ENCODE measurements at places on chromosomes 12 and 14.

GRCh38 chr12:58302487-58303011 lies 361.2 kb downstream of the ATP23 start:
- no peak for DNase-seq

GRCh38 chr14:73025544-73025943 lies 1.4 kb downstream of the ZFYVE1 start:
- DNase-seq, result no peak

GRCh38 chr14:23481362-23481970 lies 12.0 kb downstream of the NGDN start:
- no peak for DNase-seq

DNA sequence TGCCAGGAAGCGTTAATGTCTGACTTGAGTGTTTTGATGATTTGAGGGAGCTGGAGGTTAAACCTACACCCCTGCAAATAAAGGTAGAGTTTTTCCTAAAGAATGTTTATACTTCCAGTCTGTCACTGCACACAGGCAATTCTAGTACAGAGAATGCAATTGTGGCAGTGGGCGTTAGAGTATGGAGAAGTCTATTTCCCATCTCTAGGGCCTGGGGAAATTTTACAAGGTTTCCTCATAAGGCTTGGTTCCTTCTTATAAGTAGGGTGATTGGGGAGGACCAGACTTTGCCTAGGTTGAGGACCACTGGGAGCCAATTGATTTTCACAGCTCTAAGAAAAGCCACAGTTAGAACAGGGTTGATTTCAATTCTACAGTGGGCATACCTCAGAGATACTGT lies 44.3 kb downstream of the IFNG start:
- no peak for DNase-seq

DNA sequence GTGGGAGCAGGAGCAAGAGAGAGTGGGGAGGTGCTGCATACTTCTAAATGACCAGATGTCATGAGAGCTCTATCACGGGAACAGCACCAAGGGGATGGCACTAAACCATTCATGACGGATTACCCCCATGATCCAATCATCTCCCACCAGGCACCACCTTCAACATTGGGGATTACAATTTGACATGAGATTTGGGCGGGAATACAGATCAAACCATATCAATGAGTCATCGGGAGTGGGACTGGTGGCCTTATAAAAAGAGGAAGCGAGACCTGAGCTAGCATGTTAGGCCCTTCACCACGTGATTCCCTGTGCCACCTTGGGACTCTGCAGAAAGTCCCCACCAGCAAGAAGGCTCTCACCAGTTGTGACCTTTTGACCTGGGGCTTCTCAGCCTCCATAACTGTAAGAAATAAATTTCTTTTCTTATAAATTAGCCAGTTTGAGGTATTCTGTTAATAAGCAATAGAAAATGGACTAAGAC lies 28.7 kb downstream of the COX8C start:
- peak; percentile 17 for DNase-seq

DNA sequence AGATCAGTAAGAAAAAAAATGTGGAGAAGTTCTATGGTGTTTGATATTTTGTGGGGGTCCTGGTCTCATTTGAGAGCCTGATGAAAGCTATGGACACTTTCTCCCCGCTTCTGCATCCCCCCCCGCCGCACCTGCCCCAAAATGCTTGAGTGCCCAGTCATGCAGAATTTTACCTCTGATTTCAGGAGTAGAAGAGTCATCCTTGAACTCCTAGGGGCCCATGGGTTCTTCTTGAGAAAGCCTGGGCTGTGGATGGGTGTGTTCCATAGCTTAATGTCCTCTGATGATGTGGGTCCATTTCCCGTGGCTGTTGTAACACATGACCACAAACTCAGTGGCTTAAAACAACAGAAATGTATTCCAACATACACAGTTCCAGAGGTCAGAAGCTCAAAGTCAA lies 248.8 kb upstream of the PWP1 start:
- no peak for DNase-seq

DNA sequence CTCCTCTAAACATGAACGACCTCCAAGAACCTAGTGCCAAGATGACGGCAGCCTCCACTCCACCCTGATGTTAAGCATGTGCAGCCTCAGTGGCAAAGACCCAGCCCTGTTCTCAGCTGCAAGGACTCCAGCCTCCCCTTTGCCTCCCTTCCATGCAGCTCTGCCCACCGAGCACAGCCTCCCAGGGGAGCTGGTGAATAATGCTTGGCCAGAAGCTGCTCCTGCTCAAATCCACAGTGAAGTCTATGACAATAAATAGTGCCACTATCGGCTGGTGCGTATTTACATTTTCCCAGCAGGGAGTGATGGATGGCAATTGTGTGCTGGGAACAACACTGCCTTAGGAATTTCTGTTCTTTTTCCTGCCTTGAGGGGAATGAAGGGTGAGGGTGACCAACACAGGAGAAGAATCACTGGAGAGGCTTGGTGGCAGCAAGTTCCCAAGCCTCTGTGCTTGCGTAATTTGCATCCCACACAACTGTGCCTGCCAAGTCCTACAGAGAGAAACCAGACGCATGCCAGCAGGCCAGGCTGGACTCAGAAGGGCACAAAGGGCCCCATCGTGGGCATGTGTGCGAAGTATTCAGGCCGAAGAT lies 29.9 kb upstream of the TC2N start:
- DNase-seq, result no peak

DNA sequence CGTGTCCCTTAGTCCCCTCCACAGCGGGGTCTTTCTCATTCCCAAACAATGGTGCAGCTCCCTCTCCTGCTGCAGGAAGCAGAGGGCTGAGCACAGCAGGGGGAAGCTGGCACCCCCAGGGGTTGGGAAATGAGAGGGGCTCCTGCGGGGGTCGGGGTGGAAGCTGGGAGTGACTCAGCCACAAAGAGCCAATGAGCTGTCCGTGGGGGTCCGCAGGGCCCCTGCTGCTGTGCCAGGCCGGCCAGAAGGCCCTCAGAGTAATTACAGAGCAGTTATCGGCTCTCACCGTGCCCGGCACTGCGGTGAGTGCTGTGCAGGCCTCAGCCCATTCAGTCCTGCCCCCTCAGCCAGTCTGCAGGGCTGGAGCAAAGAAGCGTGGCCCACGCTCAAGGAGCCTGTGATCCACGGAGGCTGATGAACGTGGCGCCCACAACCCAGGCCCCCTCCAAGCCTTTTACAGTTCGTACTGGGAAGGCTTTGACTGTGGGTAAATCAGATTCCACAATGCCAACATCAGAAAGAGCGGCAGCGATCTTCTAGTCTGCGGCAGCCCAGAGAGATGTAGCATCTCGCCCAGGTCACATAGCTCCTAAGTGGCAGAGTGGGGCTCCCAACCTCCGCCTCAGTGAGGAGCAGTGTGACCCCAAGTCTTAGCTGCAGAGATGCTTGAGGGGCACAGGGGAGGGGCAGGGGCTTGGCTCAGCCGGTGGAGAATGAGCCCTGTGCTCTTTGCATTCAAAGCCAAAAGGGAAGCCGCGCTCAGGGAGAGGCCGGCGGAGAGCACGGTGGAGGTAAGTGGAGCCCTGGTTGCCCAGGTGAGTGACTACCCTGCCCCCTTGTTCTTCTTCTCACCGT lies 43.4 kb downstream of the SLC6A12 start:
- no peak for DNase-seq

GRCh38 chr12:26705851-26706250 lies 127.1 kb downstream of the ITPR2 start:
- no peak for DNase-seq

DNA sequence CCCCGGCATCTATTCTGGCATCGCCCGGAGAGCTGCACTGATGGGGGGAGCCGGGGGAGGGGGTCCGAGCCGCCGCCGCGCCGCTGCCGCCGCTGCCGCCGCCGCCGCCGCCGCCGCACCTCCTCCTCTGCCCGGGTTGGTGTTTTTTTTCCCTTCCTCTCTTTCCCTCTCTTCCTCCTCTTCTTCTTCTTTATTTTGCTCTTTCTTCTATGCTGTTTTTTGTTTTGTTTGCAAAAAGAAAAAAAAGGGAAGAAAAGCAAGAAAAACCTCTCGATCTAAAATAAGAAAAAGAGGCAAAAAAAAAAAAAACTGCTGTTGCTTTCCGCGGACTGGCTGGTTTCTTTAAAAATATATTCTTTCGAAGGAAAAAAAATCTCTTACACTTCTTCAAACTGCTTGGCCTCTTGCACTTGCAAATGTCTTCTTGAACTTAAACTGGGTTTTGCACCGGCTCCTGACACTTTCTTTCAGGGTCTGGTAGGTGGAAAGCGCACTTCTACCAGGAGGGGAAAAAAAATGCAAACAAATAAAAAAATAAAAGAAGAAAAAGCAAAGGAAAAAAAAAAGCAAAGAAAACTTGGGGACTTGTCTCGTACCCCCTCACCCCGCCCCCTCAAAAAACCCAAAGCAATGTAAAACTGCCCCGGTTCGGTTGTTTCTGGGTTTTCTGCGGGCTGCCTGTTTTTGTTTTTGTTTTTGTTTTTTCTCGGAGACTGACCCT lies 616 bp downstream of the BCL11B start:
- DNase-seq, result no peak

DNA sequence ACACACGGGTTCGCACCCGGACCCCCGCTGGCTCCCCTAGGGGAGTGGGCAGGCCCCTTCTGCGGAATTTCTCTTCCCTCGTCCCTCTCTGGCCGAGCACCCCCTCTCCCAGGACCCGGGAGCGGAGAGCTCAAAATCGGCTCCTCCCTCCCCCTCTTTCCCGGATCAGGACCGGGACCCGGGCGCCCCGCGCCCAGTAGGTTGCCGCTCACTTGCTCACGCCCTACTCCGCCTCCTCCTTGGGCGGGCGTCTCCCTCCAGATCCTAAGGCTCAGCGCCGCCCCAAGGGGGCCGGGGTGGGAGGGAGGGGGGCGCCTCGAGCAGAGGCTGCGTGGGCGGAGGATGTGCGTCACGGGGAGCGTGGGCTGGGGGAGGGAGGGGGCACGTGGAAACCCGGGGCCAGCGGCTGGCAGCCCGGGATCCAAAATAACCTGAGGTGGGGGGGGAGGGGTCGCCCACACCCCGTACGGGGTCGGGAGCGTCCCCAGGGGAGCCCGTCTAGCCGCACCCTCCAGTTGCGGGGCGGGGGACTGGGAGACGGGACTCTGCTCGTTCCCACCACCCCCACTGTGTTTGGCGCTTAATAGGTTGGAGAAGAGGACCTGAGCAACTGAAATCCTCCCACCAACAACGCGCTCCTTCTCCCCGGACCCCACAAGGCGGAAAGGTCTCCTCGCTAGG lies 1.8 kb upstream of the NAB2 start:
- DNase-seq, result peak; percentile 97

DNA sequence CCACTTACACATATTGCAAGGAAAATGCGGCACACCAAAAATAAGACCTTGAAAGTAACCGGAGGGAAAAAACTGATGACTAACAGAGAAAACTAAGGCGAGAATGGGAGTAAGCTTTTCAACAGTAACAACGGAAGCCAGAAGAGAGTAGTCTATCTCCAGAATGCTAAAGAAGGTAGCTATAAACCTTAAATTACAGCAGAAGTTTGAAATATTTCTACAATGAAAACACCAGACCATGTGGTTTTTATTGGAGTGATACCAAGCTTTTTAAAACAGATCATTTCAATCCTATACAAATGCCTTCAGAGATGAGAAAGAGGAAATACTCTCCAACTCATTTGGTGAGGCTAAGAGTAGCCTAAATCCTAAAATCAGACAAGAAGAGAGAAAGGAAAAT lies 209.5 kb downstream of the ANO6 start:
- DNase-seq, result no peak

DNA sequence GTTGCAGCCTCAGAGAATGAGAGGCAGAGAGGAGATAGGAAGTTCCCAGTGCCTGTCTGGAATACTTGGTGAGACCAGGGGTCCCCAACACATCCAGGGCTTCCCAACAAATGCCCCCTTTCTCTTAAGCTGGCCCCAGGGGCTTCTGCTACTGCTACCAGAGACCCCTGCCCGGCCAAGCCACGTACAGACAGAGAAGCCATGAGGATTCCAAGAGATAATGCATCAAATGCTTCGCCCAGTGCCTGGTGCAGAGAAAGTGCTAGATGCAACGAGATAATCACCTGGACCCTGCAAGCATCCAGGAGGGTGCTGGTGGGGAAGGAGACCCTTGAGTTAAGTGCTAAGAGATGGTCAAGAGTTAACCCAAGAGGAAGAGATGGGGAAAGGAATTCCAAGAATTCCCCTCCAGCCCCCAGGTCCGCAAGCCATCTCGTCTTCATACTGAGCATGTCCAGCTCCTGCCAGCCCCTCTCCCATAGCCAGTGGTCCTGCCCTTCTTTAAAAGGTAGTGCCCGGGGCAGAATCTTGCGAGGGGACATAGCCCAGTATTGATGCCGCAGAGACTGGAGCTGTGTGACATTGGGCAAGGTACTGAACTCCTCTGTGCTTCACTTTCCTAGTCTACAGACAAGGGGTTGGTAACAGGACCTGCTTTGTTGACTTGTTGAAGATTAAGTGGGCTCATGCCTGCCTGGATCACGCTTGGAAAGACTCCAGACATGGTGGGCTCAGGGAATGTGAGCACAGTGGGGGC lies 103.3 kb downstream of the CALM1 start:
- DNase-seq, result no peak

DNA sequence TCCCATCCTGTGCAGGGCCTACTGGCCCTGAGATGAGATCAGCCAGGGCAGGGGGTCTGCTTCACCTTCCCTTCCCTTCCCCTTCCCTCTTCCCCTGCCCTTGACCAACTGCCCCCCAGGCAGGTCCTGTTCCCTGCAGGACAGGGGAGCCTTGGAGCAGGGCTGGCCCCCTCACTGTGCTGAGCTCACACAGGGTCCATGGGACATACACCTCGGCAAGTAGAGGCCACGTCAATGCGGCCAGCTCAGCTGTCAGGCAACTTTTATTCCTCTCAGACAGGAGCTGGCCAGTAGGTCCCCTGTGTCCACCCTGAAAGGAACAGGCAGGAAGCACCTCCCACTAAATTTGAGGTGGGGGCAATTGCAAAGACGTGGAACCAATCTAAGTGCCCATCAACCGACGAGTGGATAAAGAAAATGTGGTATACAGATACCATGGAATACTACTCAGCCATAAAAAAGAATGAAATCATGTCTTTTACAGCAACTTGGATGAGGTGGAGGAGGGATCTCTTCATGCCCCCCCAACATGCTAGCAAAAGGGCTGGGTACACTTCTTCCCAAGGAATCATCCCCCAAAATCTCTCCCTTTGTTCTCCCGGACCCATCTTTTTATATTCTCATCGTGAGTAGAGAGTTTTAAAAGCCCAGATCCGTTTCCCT lies 148.7 kb downstream of the BCL11B start:
- DNase-seq, result no peak

GRCh38 chr12:62693376-62694050 lies 226.9 kb downstream of the MON2 start:
- no peak for DNase-seq

- no peak for DNase-seq
Measured at GRCh38 chr12:91902860-91903683, 242.6 kb downstream of the BTG1 start.

- no peak for DNase-seq
Measured at GRCh38 chr12:5165296-5165970, 121.8 kb downstream of the KCNA5 start.

- DNase-seq, result no peak
Measured at GRCh38 chr12:117365049-117365616, 3.7 kb upstream of the NOS1 start.

DNA sequence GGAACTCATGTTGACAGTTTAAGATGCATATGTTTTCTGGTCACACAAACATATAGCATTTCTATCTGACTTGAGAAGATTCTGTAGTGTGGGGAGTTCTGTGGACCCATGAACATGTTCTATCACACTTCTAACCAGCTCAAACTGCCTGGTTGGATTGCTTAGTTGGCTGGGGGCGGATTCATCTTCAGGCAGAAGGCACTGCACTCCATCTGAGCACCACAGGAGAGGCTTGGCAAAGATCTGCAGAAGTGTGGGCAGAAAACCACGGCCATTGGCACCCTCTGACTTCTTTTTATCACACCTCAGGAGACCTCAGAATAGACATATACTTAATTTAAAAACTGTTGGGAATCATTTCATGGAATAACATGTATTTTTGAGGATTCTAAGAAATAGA lies 68.5 kb downstream of the LIN7A start:
- no peak for DNase-seq
